ENCODE measurements at places on chromosomes 6 and 20.

DNA sequence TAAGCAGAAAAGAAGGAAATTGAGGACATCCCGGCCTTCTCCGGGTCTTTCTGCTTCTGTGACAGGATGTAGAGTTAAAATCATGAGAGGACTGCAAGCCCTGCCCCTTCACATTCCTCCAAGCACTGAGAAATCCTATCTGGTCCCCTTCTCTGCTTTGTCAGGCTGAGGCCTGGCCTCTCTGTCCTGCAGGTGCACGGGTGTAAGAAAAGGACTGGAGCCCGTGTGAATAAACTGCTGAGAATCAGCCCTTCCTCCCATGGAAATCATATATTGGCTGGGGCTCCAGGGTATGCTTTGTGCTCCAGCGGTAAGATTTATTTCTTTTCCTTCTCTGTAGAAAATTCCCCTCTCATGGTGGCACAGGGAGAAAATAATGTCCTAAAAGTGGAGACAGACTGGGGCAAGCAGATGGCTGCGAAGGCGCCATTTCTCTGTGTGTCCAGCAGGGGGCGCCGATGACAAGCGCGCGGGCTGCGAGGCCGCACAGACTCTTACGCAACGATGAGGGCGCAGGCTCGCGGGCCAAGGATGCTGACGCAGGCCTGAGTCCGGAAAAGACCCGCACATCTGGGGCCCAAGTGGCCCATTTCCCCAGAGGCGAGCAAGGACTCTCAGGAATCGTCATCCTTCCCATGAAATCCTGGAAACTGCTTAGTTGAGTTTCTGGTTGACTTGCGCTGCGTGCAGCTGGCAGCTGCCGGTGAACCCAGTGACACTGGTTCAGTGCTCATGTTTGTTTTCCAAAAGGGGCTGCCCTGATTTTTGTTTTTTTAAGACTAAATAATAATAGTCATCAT lies 258.6 kb downstream of the ADGB start:
- peak; percentile 97 for DNase-seq

- DNase-seq: no peak
Measured at GRCh38 chr6:6610031-6610591, 21.6 kb downstream of the LY86 start.

- no peak for DNase-seq
Measured at GRCh38 chr6:40417031-40417430, 170.1 kb downstream of the LRFN2 start.

DNA sequence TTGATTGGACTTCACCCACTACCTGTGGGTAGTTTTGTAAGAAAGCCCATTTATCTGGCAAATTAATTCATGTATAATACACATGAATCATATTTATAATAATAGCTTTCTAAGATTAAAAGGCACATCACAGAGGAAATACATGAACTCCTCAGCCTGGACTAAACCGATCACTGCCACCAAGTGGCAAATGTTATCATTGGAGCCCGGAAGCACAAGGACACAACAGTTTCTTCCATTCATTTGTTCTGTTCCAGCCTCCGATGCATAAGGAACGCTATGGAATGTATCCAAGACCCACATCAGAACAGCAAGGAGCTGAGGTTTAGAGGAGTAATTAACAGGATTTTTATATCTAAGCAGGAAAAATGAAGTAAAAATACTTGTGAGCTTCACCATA lies 13.9 kb upstream of the IPCEF1 start:
- peak; percentile 49 for DNase-seq

DNA sequence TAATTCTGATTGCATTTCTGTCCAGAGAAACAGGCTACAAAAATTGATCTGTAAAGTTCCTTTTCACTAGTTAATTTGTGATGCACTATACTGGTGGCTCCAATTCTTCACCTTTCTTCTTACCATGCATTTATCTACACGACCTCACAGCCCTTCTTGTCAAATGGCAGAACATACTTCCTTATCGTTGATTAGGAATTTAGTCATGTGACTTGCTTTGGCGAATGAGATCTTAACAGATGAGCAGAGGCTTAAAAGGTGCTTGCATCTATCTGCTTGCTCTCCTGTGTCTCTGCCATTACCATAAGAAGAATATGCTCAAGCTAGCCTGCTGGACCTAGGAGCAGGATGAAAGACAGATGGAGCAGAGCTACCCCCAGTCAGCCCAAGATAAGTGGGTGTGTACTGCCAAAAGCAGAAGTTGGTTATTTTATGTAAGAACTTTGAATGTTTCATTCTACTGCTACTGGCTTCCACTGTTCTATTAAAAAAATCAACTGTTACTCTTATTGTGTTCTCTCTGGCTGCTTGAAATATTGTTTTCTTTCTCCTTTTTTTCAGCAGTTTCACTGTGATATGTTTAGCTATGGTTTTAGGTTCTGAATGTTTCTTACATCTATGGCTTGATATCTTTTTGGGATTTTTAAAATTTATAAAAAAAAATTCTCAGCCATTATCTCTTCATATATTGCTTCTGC lies 40.2 kb upstream of the RBM24 start:
- DNase-seq: no peak

- DNase-seq: no peak
Measured at GRCh38 chr6:76984572-76984971, 478.7 kb downstream of the HTR1B start.

DNA sequence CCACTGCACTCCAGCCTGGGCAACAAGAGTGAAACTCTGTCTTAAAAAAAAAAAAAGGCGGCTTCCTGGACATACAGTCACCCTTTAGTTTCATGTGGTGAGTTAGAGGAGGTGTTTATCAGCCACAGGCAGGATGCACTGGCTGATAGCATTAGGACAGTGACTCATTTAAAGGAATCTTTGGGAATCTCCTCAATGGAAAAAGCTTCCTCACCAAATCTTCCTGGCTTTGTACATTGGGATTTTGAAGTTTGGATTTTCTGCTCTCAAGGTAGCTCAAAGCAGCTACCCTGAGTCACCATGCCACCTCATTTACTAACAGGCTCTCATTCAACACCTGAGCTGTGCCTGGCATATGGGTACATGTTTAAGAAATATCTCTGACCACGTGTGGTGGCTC lies 20.2 kb downstream of the PRPH2 start:
- DNase-seq: no peak

DNA sequence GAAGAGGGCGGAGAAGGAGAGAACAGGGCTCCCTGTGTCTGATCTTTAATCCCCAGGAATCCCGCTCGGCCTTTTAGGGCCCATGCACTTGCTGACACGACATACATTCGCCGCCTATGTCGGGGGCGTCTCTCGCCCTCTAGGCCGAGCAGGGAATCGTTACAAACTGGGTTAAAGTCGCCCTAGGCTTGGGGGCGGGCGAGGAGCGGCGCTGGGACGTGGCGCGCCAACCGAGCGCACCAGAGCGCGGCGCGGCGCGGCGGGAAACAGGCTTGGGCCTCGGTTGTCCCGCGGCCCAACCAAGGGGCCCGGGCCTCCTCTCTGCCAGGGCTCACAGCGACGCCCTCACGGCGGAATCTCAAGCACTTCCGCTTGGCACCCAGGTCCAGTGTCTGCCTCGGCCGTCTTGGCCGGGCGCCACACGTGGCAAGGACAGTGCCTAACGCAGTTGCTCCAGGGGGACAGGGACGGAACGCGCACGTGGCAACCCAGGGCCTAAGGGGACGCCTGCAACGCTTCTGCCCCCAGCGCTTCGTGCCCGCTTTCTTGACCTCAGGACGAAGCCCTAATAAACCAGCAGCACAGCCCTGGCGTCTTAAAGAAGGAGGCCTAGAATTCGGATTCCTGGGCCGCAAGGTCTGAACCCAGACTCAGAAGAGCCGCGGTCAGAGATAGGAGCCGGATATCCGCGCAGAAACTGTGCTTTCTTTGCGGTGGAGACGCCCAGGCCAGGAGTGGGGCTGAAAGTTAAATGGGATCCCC lies 71.5 kb downstream of the NCR2 start:
- DNase-seq: no peak

DNA sequence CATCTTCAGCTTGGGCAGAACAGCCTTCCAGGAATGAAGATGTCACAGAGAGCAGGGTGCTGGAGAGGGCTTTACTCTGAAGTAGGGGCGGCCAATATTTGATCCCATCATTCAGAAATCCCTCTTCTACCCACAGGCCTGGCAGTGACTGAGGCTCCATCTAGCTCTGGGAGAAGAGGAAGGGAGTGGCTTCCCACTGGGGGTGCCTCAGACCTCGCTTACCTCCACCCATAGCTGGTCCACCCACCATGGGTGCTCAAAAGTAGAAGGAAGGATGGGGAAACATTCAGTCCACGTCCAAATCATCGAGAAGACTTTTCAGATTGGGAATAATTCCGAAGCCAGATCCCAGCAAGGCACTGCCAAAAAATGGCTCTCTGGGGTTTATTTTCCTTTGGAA lies 11.8 kb upstream of the THBD start:
- DNase-seq: no peak

DNA sequence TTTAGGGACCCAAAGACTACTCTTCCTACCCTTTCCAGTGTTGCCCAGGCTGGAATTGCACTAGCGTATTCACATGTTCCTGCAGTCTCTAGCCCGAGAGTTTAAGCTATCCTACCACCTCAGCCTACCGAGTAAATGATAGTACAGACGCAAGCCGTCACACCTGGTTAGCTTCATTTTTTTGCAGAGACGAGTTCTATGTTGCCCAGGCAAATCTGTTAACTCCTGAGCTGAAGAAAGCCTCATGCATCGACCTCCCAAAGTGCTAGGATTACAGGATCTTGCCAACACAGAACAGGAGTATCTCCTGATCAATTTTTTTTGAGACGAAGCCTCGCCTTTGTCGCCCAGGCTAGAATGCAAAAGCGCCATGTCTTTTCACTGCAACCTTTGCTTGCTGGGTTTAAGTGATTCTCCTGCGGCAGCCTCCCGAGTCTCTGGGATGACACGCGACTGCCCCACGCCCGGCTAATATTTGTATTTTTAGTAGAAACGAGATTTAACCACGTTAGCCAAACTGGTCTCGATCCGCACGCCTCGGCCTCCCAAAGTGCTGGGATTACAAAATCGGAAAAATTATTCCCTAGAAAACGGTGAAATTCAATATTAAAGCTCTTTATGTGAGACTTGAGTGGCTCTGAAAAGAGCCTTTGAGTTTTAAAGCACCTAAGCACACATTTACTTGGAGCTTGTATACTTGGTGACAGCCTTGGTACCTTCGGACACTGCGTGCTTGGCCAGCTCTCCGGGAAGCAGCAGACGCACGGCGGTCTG lies 128.5 kb downstream of the HFE start:
- DNase-seq: no peak

GRCh38 chr6:118333772-118334171 lies 214.3 kb upstream of the PLN start:
- DNase-seq: no peak

GRCh38 chr6:108277831-108278230 lies 17.0 kb upstream of the SNX3 start:
- no peak for DNase-seq

- DNase-seq: no peak
Measured at GRCh38 chr6:42482174-42482573, 30.4 kb upstream of the TRERF1 start.

GRCh38 chr6:8918196-8918595 lies 482.9 kb upstream of the SLC35B3 start:
- DNase-seq: no peak

DNA sequence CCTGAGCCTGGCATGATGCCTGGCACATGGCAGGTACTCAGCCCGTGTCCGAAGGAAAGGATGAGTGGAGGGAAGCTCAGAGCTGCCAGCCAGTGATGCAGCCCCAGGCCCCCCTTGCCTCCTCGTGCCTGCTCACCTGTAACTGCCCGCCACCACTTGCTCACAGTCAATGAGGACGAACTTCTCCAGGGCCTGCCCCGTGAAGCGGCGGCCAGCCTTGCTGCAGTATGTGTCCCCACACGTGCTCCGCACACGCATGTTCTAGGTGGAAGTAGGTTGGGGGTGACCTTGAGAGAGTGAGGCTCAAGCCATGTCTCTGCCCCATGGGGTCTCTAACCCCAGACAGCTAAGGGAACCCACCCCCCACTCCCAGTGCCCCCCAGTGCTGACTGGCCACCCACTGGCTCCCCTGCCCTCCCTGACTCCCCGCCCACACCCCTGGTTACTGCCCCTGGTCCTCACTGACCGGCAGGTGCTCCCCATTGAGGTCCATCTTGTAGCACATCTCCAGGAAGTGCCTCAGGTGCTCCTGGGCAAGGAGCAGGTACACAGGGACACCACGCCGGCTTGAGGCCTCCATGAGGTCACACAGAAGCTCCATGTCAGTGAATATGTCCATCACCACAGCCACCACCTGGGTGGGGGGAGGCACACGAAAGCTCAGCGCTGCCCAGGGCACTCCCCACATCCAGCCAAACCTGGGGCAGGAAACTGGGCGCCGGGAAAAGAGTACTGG lies 3.7 kb downstream of the FAM83C start:
- DNase-seq: no peak

GRCh38 chr6:88599571-88599970 lies 363.8 kb downstream of the RNGTT start:
- DNase-seq: no peak

- no peak for DNase-seq
Measured at GRCh38 chr20:10282979-10283456, 64.4 kb downstream of the SNAP25 start.

DNA sequence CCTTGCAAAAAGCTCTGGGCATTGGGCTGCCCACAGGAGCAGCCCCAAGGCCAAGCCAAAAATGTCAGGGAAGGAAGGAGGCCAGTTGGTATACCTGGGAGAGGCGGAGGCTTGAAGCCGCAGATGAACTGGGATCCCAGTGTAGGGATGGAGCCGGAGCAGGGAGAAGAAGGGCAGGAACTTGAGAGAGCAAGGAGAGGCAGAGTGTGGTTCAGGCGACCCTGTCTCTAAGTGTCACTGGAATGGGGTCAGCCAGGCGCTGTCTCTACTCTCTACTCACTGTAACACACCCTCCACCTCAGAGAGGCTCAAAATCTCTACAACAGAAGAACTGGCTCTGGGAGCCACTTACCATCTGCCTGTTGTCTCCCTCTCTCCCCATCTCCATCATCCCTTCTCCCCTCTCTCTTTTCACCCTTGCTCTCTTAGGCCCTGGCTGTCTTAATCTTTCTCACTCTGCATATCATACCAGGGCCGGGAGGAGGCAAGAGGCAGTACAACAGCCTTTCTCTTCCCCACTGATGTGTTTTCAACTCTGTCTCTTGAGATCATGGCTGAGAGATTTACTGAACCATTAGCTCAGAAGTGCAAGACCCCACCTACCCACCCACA lies 93.3 kb downstream of the CRYBG1 start:
- no peak for DNase-seq

GRCh38 chr20:15613530-15613929 lies 959.7 kb downstream of the KIF16B start:
- no peak for DNase-seq

DNA sequence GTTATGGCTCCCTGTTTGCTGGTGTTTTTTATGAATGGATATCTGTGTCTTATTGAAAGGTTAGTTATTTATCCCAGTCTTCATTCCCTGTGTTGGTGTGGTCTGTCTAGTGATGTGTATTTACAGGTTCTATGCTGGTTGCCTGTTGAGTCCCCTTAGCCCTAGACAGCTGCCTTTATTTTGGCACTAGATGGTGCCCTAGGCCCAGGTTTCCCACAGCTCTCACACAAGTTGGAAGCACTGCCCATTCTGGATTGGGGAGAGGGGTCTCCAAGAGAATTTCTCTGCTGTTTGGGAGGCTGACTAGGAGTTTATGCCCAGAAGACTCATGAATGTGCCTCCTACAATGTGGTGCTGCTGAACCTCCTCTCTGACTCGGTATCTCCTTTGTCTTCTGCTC lies 12.4 kb downstream of the GRM1 start:
- peak; percentile 8 for DNase-seq

Data from fibroblast of gingiva (primary cell).